Immature natural killer cell (primary cell): ENCODE measurements at places on chromosomes 2 and 18.

DNA sequence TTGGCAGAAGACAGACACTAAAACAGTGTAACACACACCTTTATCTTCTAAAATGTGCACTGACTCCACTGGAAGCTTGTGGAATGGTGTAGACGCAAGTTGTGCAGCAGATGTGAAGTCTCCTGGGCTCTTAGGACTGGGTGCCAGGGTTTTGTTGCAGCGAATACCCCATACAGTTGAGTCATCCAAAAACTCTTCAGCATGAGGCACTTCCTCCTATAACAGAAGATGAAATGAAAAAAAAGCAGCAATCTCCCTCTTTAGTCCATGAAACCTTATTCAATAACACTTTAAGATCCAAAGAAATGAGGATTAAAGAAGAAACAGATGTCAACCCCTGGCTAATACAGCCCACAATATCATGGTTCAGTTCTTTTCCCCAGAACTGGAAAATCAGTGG is 22.2 kb downstream of the BUB1 start:
- no peak for DNase-seq

GRCh38 chr18:10074110-10074509 is 160.3 kb downstream of the VAPA start:
- DNase-seq = no peak

- no peak for DNase-seq
Observed at GRCh38 chr2:25378731-25379490, 37.2 kb upstream of the DNMT3A start.

DNA sequence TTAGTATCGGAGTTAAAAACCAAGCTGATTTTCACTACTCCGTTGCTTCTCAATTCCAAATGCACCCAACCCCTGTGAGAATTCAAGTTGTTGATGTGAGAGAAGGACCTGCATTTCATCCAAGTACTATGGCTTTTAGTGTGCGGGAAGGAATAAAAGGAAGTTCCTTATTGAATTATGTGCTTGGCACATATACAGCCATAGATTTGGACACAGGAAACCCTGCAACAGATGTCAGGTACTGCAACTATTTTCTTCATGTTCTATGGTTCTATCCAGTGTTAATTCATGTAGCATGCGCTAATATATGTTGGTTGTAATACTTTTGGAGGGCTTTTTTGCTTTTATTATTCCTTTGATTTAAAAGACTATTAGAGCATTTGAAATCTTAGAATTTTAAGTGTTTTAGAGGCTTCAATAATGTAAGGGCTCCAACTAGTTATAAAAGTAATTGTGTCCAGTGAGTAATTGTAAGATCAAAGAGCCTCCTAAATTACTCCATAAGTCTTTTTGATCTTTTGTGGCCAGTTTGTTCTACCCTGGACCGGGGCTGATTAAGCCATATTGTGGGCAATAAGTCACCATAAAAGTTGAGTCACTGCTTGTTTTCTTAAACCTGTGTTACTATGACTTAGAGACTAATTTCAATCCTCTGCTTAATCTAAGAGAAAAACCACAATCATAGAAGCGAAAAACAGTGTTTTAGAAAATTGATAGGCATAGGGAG is 22.9 kb downstream of the DSG4 start:
- no peak for DNase-seq

GRCh38 chr2:74789271-74789670 is 44.7 kb upstream of the HK2 start:
- DNase-seq = no peak

DNA sequence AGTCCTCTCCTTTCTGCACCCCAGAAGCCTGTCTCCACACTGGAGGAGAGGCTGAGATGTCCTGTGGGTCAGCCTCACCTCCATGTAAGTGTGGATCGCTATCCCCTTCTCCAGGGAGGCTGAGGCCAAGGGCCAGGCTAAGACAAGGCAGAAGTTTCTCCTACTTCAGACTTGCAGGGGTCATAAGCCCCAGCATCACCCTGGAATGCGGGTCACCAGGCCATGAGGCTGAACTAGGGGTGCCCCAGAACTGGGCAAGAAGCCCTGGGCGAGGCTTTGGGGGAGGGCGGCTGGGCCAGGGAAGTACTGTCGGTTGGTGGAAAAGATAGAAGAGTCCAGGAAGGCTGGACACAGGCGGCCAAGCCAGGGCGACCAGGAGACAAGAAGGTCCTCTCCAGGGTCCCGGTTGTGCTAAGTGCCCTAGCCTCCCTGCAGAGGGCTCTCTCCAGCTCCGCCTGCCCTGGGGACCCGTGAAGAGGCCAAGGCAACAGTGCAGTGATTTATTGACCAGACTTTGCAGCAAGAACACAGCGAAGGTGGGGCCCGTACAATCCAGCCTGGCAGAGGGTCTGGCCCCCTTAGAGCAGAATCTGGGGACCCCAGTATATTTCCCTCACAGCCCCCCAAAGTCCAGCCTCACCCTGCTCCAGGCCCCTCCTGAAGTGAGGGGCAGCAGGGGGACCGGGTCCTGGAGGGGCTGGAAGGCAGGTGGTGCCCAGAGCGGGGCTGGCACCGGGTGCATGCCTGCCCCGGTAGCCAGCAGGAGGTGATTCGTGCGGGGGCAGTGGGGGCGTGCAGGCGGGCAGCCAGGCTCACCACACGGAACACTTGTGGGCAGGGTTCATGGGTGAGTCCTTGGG is 8.1 kb downstream of the ECEL1 start:
- DNase-seq = no peak

GRCh38 chr2:88560619-88561307 is 66.5 kb downstream of the EIF2AK3 start:
- DNase-seq = no peak

- no peak for DNase-seq
Observed at GRCh38 chr2:11798701-11799435, 52.4 kb downstream of the LPIN1 start.

DNA sequence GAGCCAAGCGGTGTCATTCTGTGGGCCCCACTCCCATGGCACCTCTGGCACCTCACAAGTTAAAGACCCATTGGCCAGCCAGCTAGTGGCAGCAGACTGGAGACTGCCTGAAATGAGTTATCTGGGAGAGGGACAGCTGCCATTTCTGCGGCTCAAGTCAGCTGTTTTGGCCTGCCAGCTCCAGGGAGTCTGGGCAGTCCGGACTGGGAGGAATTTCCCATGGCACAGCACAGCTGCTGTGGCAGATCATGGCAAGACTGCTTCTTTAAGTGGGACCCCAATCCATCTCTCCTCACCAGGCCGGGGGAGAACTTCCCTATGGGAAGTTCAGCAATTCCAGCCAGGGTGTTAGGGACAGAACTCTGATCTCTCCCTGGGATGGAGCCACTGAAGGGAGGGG is 2187.6 kb upstream of the CELF4 start:
- DNase-seq = no peak

DNA sequence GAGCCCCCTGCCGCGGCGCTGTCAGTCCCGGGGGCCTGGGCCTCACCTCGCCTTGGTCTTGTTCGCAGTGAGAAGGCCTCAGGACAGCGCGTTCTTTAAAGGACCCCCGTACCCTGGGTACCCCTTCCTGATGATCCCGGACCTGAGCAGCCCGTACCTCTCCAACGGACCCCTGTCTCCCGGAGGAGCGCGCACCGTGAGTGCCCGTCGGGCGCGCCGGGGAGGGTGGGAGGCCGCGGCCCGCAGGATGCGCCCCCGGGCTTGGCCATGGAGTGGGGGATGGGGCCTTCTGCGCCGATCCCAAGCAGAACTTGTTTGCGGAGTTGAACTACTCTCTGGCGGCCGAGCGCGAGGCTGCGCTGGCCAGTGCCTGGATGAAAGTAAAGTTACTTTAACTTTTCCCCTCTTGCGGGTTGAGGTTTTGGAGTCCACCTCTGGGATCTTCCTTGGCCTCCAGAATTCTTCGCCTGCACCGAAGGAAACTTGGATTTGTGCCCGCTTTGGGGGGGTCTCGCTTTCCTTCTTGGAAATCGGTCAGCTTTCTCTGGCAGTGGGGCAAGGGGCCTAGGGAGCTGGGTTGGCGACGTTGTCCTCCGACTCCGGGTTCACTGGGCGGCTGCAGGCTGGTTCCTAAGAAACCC is 1.2 kb downstream of the TCF7L1 start:
- DNase-seq = no peak

- DNase-seq = no peak
Observed at GRCh38 chr2:198283146-198283545, 478.8 kb downstream of the PLCL1 start.

DNA sequence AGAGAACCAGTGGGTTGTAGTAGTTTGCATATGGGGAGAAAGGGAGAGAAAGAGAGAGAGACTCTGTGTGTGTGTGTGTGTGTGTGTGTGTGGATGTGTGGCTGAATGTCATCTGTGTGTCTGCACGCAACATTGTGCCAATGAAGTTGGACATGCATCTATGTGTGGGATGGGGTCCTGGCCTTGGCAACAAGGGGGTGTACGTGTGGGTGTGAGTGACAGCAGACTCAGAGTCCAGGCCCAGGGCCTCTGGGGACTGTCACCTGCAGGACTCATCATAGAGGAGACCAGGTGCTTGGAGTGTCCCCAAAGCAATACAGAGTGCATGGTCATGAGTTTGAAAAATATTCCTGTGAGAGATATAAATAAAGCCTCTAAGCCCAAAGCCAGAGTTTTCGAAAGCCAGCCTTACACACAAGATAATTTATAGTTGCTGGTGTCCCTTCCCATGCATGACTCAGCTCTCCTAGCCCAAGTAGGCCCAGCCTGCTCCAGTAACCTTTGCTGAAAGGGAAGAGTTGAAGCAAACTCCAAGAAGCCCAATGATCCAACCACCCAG is 59.9 kb downstream of the TNP1 start:
- DNase-seq = no peak
